C1 segment of cervical spinal cord (tissue), 14 donors: ENCODE measurements at places on chromosomes 5 and 9.

GRCh38 chr9:104961701-104962359 is 33.9 kb upstream of the ABCA1 start:
- DNase-seq: no peak

DNA sequence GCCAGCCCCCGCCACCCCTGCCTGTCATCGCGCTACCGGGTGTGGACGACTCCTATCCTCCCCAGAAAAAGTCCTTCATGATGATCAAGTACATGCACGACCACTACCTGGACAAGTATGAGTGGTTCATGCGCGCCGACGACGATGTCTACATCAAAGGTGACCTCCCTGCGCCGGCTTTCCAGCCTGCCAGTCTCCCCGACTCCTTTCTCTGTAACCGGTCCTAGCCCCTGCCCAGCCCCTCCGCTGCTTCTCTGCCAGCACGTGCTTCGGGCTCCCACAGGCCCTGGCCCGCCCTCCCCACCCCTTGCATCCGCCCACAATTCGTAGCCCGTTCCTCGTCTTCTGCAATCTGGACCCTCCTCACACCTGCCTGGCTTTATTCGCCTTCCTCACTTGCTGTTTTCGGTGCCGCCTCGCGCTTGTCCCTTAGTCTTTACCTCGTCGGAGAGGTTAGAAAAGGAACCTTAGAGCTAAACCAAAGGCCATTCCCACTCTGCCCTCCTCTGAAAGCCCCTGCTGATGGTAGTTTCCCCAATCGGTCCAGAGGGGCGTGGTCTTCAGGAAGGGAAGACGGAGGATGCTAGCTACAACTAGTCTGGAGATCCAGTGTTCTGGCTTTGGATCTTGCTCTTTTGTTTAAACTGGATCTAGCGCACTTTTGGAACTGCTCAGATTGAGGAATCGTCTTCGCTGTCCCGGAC is 1.4 kb downstream of the CHSY3 start:
- DNase-seq: no peak

- DNase-seq: no peak
Measured at GRCh38 chr9:68552700-68553476, 12.2 kb upstream of the TMEM252 start.

DNA sequence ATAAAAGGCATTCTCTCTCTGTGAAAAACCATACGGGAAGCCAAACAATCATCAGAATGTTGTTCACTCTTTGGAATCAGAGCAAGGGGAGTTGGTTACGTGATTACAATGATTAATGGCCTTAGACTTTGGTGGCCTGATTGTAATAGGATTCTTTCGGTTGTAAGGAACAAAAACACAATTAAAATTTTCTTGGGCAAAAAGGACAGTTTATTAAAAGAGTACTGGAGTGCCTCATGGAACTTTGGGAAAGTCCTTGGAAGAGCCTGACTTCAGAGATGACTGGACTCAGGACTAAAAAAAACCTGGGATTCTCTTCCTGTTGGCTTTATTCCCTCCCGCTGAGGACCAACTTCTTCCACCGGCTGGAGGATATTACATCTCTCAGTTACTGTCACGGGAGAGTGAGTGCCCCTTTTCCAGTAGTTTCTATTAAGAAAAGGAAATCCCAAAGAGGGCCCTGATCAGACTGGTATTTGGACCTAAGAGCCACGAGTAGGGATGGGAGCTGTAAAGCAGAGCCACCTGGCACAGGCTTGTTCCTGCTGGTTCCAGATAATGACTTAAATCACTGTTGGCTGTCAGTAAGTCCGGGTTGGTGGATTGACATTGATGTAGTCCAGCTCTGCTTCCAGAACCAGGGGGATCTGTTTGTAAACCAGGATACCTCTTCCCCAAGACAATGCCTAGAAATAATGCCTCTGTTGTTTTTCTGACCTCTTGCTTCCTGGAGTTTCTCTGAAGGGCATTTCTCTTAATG is 53.9 kb downstream of the CFAP95 start:
- DNase-seq: no peak

GRCh38 chr5:127290019-127290945 is at the start of gene MEGF10:
MEGF10 (plus strand) TSS chr5:127290796; CDS start chr5:127331309, 40,513 bp downstream.
- peak; percentile 86 for DNase-seq

GRCh38 chr5:144144956-144145751 is 25.3 kb downstream of the YIPF5 start:
- no peak for DNase-seq

- DNase-seq: no peak
Measured at GRCh38 chr5:96538808-96539250, 105.8 kb upstream of the PCSK1 start.

DNA sequence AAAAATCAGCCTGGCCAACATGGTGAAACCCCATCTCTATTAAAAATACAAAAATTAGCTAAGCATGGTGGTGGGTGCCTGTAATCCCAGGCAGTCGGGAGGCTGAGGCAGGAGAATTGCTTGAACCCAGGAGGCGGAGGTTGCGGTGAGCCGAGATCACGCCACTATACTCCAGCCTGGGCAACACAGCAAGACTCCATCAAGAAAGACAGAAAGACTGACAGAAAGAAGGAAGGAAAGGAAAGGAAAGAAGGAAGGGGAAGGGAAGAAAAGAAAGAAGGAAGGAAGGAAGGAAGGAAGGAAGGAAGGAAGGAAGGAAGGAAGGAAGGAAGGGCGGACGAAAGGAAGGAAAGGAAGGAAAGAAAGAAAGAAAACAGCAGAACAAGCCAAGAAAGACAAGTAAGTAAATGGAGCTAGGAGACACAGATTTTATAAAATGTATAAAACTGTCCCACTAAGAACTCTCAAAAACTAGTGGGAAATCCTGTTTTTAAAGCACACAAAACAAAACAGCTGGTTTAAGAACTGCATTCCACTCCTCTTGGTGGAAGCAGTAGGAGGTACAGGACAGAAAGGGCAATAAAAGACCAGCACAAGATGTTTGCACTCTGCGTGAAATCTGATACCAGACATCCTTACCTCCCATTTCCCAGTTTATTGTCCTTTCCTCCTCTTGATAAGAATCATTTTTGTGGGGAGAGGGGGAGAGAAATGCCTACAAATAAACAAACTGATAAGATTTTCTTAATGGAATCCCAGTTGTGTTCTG is 46.7 kb downstream of the MYO10 start:
- no peak for DNase-seq

- no peak for DNase-seq
Measured at GRCh38 chr5:157487358-157487757, 27.3 kb downstream of the NIPAL4 start.

GRCh38 chr5:112708103-112708622 is 29.5 kb upstream of the APC start:
- DNase-seq: no peak

- DNase-seq: no peak
Measured at GRCh38 chr9:77210116-77210515, 32.8 kb downstream of the VPS13A start.

- DNase-seq: no peak
Measured at GRCh38 chr9:93523518-93524144, 52.8 kb upstream of the PHF2 start.

DNA sequence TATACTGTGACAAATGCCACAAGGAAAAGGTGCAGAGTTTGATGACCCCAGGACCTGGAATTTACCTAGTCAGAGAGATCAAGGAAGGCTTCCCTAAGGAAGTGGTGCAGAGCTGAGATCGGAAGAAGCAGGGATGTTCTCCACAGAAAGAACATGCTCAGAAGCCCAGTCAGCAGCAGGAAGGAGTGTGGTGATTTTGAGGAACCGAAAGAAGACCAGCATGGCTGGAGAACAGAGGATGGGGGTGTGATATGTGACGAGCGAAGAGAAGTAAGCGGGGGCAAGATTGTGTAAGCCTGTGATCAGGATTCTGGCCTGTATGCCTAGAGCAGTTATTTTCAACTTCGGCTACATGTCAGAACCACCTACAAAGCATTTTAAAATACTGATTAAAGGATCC is 18.7 kb upstream of the PIK3R1 start:
- DNase-seq: no peak
